NCI-H187 (cell line): ENCODE measurements at places on chromosomes 6 and 20.
A peak's percentile ranks its signal among the peaks of the same experiment; 100 is the strongest.

DNA sequence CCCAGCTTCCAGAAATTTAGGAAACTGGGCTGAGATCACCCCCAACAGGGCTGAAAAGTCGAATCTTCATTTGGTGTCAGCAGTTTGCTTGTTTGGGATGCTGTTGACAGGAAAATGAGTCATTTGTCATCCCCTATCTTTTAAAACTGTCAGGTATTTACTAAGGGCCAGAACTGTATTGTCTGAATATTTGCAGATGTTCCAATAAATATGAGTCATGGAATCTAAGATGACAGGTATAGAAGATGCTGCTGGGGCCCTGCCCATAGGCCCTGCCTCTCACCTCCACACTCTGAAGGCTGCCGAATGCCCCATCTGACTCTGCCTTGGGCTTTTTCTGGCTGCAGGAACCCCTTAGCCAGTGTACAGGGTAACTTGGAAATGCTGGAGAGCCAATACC is 3.9 kb downstream of the ETV7 start:
- DNase-seq = no peak

GRCh38 chr6:161890832-161891297 is 617.0 kb upstream of the AGPAT4 start:
- DNase-seq = no peak

DNA sequence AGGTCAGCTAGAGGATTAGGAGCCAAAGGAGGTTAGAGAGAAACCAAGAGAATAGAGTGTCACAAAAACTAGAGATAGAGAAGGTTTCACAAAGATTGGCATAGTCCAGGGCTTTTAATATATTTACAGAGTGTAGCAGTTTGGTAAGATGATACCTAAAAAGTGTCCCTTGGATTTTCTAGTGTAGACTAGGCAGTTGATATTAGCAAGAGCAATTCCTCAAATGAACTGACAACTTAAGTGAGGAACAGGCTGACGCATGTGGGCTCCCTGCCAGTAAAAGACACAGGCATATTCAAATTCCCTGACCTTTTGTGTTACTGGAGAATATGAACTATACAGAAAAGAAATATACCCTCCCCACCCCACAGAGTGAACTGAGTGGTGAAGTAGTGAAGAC is 40.1 kb downstream of the VTA1 start:
- peak; percentile 1 for DNase-seq

GRCh38 chr6:30614044-30614842 is 2.8 kb downstream of the PPP1R10 start:
- no peak for DNase-seq

- no peak for DNase-seq
Observed at GRCh38 chr6:36955671-36956445, 1.3 kb downstream of the PI16 start.

- DNase-seq = no peak
Observed at GRCh38 chr6:102759415-102759814, 1365.9 kb downstream of the GRIK2 start.

DNA sequence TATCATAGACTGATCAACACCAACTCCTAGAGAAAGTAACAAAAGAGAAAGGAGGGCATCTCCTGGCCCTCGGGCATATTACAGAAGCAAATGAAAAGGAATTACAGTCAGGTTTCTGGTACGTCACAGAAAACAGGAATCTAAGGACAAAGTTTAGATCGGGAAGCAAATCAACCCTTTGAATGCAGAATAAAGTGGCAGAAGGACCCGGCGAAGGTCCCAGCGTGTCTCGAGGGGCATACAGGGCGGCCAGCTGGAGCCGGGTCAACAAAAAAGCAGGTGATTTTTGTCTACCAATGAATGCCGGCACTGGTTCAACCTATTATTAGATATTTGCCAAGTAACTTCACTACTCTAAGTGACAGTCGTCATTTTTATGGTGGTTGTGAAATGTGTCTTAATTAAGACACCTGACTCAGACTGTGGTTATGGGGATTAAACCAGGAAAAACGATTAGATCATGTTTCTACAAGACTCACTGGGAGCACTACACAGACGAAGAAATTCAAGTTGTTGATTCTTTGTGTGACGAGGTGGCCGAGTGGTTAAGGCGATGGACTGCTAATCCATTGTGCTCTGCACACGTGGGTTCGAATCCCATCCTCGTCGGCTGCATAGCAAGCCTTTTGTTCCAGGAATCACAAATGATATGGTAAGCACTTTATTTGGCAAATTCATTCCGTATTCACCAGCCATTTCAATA is 12.4 kb upstream of the ZSCAN9 start:
- DNase-seq = no peak

DNA sequence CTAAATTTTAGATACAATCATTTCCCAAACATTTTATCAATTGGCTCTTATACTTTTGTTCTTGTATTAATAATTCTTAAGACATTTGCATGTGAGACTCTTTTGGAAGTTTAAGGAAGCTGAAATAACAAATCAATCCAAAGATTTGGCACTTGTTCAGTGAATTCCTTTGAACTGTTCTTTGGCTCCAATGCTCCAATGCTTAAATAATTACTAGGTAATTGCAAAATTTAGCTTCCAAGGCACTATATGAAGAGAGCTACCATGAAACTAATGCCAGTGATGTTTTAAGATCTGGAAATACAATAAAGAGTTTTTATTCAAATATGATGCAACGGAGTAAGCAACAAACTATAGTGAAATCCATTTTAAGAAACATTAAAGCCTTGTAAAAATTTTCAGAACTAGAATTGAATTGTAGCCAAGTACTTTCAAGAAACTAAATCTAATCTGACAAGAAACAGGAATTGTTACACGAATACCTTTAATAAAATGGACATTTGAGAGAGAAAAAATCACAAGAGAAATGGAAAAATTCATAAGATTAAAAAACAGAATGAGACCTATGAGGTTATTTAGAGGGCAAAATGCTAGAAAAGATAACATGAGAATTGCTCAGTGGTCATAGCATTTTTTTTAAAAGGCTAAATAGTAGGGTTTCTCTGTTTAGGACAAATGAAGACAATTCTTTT is 43.6 kb upstream of the SMLR1 start:
- DNase-seq = no peak

DNA sequence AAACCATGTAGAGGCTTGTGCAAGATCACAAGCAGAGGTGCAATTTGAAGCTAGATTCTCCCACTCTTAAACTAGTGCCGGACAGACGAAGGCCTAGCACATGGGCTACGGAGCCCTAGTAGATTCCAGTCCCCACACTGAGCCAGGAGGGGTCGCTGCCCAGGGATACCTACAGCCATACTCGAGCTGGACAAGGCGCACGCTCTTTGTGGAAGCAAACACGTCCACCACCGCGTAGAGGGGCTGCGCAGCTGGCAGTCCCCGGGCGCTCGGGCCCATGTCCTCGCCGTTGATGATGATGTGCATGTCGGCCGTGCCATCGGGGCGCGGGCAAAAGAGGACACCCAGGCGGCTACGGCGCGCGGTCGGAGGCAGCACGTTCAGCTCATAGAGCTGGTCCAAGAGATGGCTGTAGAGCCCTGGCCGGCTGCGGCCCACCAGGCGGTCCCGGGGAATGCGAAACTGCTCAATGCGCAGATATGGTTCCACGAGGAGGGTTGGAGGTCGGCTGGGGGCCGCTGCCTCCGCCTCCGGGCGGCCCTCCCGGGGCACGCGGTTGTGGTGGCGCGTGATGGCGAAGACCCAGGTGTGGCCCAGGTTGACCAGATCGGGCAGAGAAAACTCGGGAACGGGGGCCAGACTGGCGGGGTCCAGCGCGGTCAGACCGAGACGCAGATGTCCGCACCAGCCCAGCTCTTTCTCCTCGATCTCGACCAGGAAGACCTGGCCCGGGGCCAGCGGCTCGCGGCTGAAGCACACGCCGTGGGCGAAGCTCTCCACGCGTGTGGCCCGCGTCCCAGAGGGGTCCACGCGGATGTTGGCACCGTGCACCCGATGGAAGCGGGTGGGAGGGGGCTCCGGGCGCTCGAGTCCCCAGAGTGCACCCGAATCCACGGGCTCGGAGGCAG is 677 bp downstream of the NEURL2 start:
- DNase-seq = no peak

DNA sequence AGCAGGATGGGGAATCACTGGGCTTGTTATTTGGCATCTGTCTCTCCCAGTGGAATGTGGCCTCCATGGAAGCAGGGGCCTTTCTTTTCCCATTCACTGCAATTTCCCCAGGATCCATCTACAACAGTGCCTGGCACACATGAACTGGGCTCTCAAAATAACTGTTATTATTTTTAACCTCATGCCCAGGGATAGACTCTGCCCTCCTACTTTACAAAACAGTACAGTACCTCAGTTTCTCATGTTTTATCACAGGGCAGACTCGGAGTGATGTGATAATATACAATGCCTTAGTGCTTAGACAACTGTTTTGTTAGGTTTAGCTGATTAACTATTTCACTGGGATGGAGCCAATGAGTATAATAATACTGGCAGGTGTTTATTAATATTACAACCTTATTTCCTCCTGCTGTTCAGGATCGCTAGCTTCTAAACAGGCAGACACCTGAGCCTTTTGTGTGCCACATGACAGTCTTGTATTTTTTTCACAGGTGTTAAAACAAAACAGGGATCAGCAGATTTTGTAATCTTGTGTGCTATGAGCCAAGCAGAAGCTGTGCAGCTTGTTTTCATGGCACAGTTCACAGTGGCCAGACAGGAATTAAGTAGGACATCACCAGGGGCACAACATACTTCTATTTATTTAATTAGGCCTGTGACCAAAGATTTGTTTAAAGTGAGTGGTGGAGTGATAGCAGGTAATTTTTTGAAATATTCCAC is 157.7 kb upstream of the EYA4 start:
- DNase-seq = no peak

DNA sequence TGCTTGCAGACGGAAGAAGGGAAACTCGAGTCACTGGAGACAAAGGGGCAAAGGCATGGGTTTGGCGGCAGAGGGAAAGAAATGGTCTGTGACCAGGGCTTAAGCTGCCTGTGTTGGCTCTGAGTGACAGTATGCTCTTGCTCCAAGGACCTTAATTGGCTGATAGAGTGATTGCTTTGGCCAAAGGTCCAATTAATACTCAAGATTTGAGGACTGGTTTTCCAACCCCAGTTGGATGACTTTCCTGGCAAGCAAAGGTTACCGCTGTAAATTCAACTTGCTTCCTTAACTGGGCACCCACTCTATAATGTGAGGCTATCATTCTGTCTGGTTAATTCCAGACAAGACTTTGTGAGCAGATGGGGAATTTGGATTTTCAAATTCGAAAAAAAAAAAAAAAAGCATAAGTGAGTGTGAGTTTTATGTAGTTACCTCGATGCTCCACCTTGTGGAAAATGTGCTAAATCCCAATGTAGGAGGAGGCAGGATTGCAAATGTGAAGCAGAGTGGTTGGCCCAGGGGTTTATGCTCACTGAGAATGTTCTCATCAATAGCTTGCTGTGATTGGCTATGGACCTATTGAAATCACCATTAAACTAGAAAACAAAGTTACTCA is 150.7 kb upstream of the GMDS start:
- DNase-seq = no peak

- no peak for DNase-seq
Observed at GRCh38 chr6:144590532-144590931, 305.4 kb downstream of the UTRN start.

DNA sequence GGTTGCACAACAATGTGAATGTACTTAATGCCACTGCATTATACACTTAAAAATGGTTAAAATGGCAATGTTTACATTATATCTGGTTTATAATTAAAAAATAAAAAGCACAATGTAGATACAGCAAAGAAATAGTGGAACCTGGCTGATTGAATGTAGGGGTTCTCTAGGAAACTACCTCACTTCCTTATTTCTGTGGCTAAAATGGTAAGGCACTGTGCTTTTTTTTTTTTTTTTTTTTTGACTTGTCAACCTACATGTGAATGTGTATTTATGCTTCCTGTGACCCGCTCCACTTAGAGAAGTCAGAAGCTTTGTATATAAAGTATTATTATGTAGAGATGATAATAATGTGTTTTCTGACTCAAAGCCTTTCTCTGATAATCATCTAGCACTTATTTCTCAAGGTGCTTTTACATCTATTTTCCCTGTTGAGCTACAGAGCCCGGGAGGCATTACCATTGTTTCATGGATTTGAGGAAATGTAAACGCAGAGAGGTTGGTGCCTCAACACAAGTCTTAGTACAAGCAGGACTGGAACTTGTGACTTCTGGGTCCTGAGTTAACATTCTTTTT is 55.0 kb downstream of the SOX4 start:
- DNase-seq = no peak

- DNase-seq = no peak
Observed at GRCh38 chr6:40692337-40692736, 105.2 kb upstream of the LRFN2 start.

DNA sequence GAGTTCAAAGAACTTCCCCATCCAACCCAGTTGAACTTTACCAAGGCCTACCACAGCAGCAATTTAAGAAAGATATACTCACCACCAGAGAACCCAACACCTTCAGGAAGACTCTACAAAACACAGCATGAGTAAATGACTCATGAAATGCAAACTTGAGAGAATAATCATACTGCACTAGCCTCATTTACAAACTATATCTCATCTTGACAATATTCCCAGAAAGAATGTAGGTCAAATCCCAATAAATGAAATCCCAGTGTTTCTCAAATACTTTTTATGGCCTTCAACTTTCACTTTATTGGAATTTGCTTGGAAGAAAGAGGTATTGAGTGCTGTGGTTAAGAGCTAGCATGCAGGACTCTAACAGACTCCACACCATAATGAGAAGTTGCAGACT is 60.0 kb downstream of the FYN start:
- DNase-seq = no peak

- no peak for DNase-seq
Observed at GRCh38 chr20:24341781-24342180, 127.6 kb upstream of the SYNDIG1 start.

- DNase-seq = no peak
Observed at GRCh38 chr6:100965067-100965466, 83.9 kb upstream of the ASCC3 start.

GRCh38 chr6:106608080-106608668 is 21.1 kb downstream of the RTN4IP1 start:
- peak; percentile 17 for DNase-seq

DNA sequence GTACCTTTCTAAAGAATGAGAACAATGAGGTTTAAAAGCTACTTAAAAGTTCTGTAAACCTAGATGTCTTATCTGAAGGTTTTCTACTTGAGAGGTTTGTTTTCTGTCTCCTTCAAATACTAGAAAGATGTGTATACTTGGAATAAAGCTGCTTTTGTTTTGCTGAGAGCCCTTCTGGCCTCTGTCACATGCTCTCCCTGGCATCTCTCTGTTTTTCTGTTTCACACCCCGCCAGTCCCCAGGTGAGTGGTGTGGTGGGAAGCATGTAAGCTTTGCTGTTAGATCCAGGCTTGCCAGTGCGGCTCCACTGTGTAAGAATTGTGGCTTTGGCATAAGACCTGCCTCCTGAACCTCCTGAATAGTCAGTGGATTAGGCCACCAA is 56.8 kb downstream of the SNX9 start:
- DNase-seq = no peak
